CD4-positive, alpha-beta T cell treated with Interleukin-12 subunit alpha and Interleukin-12 subunit beta, for 1 hour (primary cell): ENCODE measurements at places on chromosomes 4 and X.

- DNase-seq = no peak
Measured at GRCh38 chr4:78496021-78496643, 55.4 kb upstream of the ANXA3 start.

GRCh38 chr4:108080747-108081146 lies 88.0 kb downstream of the LEF1 start:
- DNase-seq = peak; percentile 49

GRCh38 chrX:39519566-39520301 lies 578.0 kb downstream of the BCOR start:
- no peak for DNase-seq

DNA sequence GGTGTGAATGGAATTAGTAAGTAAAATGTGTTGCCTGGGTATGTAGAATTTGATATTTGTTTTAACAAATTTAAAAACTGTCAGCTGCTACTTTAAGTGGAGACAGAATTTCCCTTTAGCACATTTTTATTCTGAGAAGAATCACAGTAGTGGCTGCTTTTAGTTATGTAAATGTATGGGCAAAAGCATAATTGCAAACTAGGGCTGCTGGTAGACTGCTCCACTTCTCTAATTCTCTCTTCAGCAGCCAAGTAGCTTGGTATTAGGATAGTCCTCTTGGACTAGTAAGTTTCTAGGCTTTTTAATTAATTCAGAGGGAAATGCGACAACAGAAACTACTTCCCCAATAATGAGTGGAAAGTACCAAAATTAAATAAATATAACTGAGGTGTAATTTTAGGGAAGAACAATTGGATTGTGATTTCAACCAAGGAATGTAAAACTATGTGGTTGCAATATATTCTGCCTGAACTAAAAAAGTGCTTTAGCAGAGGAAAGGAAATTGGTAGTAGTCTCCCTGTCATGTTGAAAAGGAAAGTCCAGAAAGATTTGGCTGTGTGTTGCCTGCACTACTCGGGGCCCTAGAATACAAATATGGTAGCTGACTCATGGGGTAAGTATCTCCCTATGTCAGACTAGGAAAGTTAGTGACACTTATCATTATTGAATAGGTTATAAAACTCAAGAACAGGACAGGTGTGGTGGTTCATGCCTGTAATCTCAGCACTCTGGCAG lies 9.2 kb upstream of the EIF4E start:
- DNase-seq = no peak

GRCh38 chr4:159317203-159317602 lies 214.3 kb downstream of the RAPGEF2 start:
- no peak for DNase-seq

DNA sequence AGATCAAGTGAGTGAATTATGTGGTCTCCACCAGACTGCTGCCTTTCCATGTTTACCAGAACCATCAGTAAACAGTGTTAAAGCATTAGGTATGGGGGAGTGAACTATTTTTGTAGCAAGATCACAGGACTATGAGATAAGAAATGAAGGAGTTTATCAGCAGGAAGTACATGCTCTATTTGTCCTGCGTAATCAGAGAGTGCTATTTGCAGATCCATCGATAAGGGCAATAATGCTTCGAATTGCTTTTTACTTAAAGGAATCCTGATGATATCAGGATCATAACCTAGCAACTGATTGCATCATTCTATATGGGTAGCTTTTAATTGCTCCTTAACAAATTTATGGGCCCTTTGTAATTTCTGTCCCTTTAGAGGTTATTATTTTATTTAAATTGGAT lies 57.1 kb downstream of the RBM46 start:
- DNase-seq = no peak

- DNase-seq = no peak
Measured at GRCh38 chr4:109156356-109156755, 146.1 kb downstream of the COL25A1 start.

GRCh38 chr4:89413518-89413917 lies 105.9 kb upstream of the GPRIN3 start:
- no peak for DNase-seq

GRCh38 chr4:148092316-148093014 lies 349.7 kb downstream of the NR3C2 start:
- no peak for DNase-seq

DNA sequence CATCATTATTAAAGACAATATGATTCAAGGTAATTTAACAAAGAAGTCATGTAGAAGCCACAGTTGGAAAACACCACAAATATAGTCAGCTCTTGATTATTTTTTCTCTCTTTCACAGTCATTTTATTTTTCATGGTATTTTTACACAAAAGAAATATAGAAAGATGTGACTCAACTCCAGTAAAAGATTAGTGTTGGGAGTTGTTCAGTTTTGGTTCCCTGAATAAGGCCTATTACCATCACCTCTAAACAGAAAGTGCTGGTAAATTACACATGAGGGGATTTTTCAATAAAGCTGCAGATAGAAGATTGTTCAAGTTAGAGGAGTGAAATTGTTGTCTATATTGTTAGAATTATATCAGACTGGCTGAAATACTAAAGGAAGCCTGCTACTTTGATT lies 107.0 kb downstream of the DDIT4L start:
- DNase-seq = no peak

- no peak for DNase-seq
Measured at GRCh38 chr4:54066718-54067129, 2.3 kb upstream of the CHIC2 start.

DNA sequence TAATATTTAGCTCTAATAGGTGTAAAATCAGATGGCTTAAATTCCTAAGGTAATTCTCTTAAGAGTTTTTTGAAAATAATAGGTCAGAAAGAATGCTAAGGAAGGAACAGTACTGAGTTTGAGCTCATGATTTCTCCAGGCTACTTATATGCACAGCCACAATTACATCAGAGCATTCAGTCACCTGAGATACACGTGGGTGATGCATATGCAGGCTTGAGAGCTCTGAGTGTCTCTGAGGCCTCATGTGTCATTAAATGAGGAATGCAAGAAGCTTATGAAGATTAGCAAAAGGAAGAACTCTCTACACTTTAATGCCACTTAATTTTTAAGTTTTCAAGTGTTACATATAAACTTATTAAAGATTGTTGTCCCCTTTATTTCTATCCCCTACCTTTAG lies 124.0 kb upstream of the STIM2 start:
- DNase-seq = no peak

GRCh38 chr4:97477974-97478373 lies 665.3 kb downstream of the STPG2 start:
- no peak for DNase-seq

- no peak for DNase-seq
Measured at GRCh38 chr4:113888006-113888405, 91.4 kb downstream of the ARSJ start.

GRCh38 chr4:118284169-118284568 lies 68.6 kb downstream of the PRSS12 start:
- no peak for DNase-seq

GRCh38 chrX:39877905-39878304 lies 219.9 kb downstream of the BCOR start:
- DNase-seq = no peak

GRCh38 chr4:38728631-38729141 lies 54.1 kb downstream of the TLR10 start:
- DNase-seq = no peak

- DNase-seq = no peak
Measured at GRCh38 chr4:101972791-101973190, 182.3 kb downstream of the BANK1 start.

DNA sequence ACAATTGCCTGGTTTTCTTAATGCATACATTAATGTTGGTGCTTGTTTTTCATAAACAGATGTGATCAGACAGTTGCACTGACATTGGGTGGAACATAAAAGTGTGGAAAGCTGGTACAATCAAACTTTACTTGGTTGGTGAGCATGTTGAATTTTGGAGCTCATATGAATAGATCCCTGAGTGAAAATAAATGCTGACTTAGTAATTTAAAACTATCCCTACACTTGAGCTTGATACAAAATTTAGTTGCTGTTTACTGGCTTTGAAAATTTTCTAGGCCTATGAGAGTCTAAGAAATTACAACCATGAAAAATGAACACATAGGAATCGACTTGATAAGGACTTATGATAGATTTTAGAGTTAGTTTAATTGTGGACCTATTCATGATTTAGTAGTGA lies 551.8 kb upstream of the PABPC4L start:
- no peak for DNase-seq

DNA sequence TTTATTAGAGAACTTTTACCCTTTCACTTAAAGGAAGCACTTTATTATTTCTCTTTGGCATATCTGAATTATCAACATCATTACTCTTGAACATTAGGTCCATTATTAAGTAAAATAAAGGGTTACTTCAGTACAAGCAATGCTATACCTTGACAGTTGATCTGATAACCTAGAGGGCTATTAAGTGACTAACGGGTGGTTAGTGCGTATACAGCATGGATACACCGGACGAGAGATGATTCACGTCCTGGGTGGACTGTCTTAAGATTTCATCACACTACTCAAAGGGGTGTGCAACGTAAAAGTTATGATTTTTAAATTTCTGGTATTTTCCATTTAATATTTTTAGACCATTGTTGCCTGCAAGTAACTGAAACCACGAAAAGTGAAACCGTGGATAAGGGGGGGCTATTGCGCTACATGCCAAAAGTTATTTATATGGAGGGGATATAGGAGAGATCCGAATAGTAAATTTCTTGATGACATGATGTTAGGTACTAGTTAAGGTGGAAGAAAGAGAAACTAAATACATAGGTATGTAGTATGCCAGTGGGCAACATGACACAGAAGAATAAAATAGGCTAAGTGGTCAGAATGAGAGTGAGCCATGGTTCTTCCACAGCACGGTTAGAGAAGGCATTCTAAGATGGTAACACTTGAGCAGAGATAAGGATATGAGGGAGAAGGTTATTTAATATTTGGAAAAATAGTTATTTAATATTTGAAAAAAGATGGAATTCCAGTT lies 230.8 kb upstream of the ANKRD50 start:
- DNase-seq = no peak

DNA sequence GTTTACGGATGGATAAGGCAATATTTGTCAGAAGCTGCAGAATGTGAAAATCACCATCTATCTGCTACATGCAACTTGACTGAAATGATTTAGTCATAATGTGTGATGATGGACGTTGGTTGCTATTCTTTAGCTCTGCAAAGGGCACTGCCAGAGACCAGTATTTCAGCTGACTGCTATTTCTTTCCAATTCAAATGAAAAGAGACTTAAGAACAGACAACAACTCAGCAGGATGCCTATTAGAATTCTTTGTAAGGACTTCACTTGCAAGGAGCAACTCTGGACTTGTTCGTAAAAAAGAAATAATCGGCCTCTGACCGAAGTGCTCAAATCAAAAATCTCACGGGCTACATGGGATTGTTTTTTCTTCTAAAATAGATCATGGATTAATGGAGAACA lies 262.7 kb downstream of the DHX15 start:
- no peak for DNase-seq

DNA sequence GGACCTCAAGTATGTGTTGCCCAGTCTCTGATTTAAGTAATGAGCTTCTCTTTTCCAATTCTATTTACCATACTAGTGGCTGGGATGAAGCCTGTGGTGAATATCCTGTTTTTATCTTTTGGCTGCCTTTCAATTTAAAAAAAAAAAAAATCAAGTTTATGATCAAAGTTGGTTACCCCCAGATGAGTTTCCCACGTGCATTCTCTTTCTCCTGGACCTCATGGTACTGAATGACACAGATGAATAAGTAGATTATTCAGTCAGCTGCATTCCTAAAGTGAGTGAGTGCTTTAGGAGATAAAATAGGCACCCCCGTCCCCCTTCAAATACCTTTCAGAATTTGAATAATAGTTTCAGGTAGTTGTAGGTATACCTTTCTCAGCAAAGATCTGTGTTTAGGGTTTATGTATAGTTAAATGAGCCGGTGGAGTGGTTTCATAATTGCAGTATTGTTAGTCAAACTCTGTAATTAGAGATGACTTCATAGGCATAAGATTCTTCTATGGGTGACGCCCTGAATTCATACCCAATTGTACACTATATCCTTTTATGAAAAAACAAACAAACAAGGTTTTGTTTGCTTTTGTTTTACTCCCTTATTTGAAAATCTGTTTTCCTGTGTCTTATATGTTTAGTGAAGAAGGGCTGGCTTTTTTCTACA lies 41.9 kb downstream of the PLS3 start:
- DNase-seq = no peak

DNA sequence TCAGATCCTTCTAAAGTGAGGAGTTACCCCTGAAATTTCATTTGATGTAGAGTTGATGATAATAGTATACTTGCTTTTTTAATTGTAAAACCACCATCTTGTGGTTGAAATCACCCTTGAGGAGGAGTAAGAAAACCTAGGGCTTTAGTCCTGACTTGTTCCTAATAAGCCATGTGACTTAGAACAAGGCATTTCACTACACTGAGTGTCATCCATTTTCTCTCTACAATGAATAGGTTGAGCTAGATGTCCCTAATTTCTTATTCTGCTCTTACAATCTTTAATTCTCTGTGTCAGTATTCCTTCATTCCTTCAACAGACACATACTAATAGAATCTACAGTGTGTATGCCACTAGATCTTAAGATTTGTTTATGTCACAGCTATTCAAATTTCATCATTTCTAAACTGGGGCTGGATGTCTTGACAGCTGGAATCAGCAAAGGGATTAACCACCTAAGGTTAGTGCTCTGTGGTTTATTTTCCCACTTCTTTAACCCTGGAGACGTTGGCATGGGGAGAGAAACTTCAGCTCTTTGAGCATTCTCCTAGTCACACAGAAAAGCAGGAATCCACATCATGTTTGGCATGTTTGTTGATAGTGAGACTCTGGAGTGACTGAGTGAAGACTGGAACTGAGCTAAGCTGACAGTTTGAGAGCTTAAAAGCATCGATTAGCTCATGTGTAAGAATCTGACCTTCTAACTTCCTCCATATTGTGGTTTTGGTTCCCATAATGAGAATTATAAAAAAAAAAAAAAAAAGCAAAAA lies 246.3 kb downstream of the NDST4 start:
- no peak for DNase-seq

DNA sequence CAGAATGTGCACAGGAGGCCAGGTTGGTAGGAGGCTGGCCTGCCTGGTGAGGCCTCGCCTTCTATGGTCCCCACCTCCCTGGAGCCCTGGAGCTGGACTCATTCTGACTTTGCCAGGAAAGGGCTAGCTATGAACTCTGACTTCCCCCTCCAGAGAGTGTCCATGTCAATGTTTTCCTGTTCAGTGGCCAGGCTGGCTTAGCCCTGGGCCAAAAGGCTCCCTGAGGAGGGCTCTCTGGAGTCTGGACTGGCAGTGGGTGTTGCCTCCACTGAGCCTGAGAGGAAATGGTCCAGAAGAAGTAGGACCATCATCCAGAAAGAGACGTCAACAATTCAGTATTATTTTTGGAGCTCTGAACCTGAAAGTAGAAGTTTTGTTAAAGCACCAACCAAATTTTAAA lies 178.7 kb downstream of the CHIC2 start:
- DNase-seq = no peak

DNA sequence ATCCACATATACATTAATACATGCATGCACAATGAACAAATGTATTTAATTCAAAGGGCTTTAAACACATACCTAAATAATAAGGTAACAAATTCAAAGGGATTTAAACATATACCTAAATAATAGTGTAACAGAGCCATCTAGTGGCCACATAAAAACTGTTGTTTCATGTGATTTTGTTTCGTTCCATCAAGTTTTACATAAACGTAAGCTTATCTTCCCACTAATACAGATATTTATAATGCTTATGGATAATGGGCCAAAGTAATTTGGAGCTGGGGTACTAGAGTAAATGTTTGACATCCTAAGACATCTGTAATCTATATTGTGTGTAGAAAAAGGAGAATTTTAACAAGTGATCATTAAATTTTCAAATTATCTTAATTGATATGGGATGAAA lies 82.3 kb downstream of the PRSS12 start:
- peak; percentile 61 for DNase-seq

GRCh38 chr4:152937336-152938236 lies 1.5 kb downstream of the FHDC1 start:
- no peak for DNase-seq

- DNase-seq = no peak
Measured at GRCh38 chr4:142043509-142043908, 407.1 kb downstream of the IL15 start.
